NCI-H1105 treated with DMSO at 0.1 percent for 48 hours (cell line): ENCODE measurements at places on chromosomes 6 and 20.
A peak's percentile ranks its signal among the peaks of the same experiment; 100 is the strongest.

- DNase-seq: no peak
Measured at GRCh38 chr6:38508286-38508685, 131.4 kb downstream of the BTBD9 start.

DNA sequence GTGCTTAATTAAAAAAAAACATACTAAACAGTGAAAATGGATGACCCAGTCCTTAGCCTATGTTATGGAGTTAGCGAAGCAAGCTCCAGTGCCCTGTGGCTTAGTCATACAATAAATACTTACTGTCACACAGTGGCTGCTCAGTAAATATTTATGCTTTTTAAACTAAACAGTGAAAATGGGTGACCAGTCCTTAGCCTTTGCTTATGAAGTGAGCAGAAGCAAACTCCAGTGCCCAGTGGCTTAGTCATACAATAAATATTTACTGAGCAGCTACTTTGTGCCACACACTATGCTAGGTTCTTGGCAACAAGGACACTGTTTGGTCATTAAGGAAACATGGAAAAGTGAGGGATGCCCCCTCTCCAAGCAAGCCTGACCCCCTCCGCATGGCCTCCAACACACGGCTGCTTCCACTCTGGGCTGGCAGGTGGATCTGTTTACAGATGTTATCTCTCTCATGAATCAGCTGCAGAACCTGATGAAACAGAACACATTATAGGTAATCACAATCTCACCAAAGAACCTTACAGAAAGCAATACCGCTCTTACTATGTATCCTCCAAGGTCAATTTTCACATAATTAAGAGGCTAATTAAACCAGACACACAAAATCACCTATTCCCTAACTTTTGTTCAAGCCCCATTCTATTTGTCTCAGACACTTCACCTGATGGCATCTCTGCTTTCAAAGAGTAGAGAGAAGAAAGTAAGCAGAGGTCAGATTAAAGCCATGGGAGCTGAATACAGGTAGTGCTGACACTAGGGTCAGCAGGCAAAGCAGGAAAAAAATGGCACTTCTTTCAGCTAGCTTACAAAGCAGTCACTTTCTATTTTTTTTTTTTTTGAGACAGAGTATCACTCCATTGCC, 27.3 kb downstream of the CDK5RAP1 start:
- peak; percentile 16 for DNase-seq

DNA sequence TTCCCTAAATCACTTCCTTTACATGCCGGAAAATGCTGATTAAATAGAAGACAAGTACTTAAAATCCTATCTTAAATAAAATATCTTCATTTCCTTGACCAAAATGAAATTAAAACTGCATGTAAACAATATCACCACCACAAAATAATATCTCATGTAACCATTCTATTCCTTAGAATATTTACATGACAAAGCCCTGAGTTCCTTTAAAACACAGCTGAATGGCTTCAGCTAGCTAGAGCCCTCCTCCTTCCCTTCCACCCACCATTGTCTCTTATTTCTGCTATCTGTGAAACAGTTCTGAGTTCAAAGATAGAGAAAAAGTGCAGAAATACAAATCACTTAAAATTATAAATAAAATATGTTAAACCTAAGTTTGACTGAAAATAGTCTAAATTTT, 103.1 kb downstream of the HIVEP2 start:
- DNase-seq: no peak

GRCh38 chr6:90315354-90315950, 18.8 kb upstream of the BACH2 start:
- DNase-seq: no peak

GRCh38 chr6:140256248-140256647, 881.8 kb upstream of the CITED2 start:
- DNase-seq: no peak

DNA sequence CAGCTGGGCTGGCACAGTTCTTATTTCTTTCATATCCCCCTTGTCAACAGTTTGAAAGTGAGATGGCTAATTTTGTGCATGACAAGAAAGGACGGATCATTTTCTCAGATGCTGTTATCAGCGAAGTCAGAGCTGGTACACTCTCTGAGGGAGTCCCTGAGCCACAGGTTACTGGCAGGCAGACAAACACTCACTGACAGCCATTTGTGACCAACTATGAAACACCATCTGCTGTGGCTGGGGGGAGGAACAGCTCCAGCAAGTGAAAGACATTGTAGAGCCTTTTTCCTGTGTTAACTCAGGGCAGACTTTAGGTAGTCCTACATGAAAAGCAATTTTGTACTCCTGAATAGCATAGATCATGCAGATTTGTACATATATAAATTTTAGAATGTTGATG, 22.2 kb downstream of the OLIG3 start:
- DNase-seq: no peak

DNA sequence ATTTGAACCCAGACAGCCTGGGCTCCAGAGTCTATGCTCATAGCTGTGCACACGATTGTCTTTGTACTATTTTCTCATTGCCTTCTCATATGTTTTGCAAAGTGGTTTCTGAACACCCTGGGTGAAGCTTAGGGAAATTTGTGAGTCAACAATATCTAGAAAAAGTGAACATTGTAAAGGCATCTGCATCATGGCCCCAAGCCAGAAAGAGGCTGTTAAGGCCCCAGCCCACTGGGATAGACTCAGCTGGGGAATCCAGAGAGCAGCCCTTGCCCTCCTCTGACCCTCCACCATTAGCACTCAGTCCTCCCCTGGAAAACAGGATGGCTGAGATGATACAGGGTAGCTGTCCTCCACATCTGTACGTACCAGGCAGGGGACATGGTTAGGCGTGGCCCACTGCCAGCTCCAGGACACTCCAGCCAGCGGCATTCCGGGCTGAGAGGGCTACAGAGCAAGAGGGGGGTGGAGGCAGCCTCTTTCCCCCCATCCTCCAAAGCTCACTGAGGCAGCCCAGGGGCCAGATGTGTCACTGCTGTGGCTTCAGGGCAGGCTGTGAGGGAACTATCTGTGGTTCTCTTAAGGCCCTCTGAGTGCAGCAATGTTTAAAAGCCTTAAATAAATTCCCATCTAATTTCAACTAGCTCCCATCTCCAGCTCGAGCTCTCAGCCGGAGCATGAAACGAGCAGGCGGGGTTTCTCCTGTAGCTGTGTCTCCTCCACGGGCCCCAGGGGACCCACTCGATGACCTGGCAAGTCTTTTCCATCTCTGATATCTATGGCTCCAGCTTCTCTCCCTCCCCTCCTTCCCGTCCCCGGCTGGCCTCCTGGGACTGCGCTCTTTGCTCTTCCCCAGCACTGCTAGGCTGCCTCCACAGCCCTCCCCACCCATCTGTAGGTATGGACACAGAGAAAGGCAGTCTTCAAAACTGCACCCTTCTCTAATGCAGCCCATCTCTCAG, 209.4 kb upstream of the LRFN2 start:
- DNase-seq: no peak

- no peak for DNase-seq
Measured at GRCh38 chr6:116029535-116029934, 31.2 kb downstream of the FRK start.

- DNase-seq: no peak
Measured at GRCh38 chr6:138690975-138691594, 82.5 kb upstream of the CCDC28A start.

- DNase-seq: no peak
Measured at GRCh38 chr20:59932616-59933295, 681 bp downstream of the SYCP2 start.

GRCh38 chr6:20313960-20314530, 87.6 kb upstream of the E2F3 start:
- peak; percentile 65 for DNase-seq

GRCh38 chr6:836276-836853, 143.4 kb upstream of the EXOC2 start:
- no peak for DNase-seq

GRCh38 chr6:70838907-70839285, 118.0 kb downstream of the B3GAT2 start:
- no peak for DNase-seq

- DNase-seq: no peak
Measured at GRCh38 chr20:19823971-19824370, 65.9 kb downstream of the RIN2 start.
